ENCODE measurements at places on chromosomes 3 and 15.

GRCh38 chr3:123075359-123075758 lies 8.5 kb downstream of the PDIA5 start:
- DNase-seq = no peak

DNA sequence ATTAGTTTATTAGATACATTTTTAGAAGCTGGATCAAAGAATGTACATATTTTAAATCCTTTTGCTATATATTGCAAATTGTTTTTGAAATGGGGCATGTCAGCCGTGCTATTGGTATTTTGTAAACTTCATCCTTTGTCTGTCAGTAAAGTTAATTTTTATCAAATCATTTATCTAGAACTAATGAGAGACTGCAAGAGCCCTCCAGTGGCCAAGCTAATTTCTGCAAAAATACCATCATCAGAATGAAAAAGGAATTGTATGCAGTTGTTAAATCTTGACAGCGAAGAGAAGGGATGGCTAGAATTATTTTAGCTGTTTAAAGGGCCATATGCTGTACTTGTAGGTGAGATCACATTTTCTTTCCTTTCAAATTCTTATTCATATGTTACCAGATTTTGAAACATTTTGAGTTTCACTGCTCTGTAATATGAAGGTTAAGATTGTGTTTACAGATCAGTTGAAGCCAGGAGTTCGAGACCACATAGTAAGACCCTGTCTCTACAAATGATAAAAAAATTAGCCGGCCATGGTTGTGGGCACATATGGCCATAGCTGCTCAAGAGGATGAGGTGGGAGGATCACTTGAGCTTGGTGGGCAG lies 8.1 kb upstream of the CLDN11 start:
- no peak for DNase-seq

- DNase-seq = no peak
Observed at GRCh38 chr3:193305356-193305755, 64.3 kb downstream of the PLAAT1 start.

DNA sequence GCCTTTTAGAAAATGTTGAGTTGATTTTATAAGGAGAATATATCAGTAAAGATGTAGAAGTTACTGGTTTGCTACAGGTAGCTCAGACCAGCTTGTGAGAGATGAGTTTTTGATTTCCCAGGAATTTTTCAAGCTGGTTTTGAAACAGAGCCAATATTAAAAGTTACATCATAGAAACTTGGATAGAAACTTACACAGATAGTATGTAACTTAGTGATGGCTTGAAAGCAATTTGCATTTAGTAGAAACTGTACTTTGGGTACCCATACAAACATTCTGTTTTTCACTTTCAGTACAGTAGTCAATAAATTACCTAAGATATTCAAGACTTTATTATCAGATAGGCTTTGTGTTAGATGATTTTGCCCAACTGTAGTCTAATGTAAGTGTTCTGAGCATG lies 93.4 kb downstream of the RBMS3 start:
- no peak for DNase-seq

DNA sequence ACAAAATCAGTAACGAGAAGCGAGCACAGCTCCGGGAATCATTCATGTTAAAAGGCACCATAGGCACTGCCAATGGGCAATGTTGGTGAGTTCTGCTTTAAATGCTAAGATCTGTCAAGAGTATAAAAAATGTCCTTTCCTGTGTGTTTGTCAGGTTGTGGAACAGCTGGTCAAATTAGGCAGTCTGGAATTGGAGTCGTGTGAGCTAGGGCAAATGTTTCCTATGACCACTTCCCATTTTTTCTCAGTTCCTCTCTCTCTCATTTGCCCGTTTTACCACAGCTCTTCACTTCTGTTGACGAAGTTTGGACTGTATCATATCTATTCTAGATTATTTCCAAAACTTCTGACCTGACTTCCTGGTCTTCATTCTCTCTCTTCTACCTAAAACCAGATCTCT lies 60.8 kb upstream of the GOLIM4 start:
- DNase-seq = no peak

DNA sequence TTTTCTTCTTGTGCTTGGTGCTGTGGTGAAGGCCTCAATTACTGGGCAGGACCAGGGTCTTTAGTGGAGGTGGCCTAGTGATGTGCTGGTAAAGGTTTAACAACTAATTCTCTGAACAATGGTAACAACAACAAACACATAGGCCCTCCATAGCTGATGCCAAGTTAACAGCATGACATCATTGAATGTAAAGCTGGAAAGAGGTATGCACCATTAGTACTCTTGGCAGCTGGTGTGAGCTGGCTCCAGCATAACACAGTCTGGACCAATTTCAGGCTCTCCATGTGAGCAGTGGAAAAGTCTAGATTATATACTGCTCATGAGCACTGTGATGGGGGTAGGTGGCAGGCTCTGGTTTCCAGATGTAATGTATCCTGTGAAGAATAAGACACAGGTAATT lies 61.8 kb downstream of the SLC7A14 start:
- no peak for DNase-seq

GRCh38 chr3:123602325-123602724 lies 17.5 kb upstream of the HACD2 start:
- DNase-seq = no peak

- DNase-seq = no peak
Observed at GRCh38 chr15:55742927-55743728, at the start of gene PRTG. TSS of gene PRTG (minus strand) at chr15:55743152. CDS start at chr15:55742931, 221 bp downstream.

DNA sequence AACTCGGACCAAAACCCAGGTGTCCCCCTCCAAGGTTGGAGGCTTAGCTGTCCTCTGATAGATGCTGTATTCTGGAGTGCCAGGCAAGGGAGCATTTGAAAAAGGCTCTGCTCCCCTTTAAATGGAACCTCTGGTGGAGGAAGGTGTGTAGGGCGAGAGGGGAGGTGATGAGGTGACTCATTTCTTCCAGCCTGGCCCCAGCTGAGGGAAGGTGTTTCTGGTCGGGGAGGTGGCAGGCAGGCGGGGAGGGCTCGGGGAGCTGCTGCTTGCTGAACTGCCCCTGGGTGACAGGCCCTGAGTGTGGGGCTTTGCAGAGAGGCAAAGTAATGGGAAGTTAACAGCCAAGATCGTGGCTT lies 18.8 kb downstream of the PSTPIP1 start:
- peak; percentile 84 for DNase-seq

DNA sequence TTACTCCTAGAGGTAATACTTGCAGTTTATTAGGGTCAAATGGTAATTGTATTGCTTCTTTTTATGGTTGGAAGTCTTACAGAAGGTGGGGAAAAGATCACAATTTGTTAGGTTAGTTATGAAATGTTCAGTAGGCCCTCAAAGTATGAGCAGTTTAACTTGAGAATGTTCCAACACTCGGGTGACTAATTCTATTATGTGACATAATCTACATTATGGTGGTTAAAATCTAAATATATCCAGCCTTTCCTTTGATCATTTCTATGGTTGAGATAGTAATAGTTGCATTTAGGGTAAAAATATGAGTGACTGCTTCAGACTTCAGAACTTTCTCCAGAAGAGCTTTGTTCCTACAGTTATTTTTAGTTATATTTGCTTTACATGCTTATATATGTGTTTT lies 19.6 kb upstream of the FBXO22 start:
- no peak for DNase-seq

DNA sequence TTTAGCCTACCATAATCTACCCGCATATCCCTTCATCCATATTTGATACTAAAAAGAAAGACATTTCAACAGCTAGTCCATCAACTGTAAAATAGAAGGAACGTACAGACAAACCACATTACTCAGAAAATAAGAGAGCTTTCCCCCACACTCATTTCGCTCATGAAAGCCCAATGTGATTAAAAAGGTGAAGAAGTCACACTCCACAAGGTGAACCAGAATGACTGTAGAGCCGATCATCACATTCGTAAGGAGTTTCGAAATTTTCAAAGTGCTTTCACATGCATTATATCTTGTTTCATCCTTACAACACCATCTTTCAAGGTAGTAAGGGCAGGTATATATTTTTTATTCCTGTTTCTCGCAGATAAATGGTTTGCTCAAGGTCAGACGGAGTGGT lies 225.3 kb downstream of the FOXP1 start:
- DNase-seq = no peak

DNA sequence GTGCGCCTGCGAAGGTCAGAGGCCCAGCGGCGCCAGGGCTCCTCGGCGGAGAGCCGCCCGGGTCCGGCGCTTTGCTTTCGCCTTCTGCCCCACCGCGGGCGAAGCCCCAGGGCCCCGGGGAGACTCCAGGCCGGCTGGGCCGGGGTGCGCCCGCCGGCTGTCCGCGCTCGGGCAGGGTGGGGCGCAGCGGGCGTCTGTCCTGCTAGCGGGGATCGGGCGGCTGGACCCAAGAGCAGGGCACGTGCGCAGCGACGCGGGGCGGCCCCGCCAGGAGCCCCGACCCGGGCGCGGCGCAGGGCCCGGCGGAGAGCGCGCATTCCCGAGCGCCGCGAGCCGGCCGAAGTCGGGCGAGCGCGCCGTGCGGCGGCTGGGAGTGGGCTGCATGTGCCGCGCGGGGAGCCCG lies 569 bp upstream of the ALDH1A3 start:
- DNase-seq = no peak

- no peak for DNase-seq
Observed at GRCh38 chr3:5699313-5699712, 511.8 kb downstream of the EDEM1 start.

GRCh38 chr3:15795651-15796308 lies 2.0 kb downstream of the ANKRD28 start:
- DNase-seq = no peak

DNA sequence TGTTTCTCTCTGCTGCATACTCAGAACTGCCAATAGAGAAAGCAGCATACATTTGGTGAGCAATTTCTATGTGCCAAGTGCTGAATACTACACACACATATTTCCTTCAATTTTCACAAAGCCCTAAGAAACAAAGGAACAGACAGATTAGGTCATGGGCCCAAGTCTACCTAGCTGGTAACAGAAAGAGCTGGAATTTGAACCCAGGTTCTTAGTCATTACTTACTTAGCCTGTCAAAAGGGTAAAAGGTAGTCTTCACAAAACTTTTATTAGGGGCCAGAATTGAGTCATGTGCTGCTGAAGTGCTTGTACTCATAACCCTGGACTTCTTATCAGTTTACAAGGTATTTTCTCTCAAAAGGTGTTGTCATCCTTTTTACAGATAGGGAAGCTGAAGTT lies 10.4 kb upstream of the ABHD17C start:
- DNase-seq = no peak

- DNase-seq = no peak
Observed at GRCh38 chr3:122074621-122075265, 19.6 kb downstream of the CD86 start.

DNA sequence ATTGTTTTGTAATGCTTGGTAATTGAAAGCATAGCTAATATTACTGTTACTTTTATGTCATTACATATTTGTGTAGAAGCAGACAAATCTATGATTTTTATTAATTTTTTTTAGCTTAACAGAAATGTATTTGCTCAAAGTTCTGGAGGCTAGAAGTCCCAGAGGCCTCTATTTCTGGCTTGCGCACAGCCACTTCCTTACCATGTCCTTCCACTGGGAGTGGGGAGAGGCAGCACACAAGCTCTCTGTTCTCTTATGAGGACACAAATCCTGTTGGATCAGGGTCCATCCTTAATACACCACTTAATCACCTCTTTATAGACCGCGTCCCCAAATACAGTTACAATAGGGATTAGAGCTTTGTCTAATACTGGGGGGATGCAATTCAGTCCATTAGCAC lies 1061.4 kb downstream of the OTOL1 start:
- DNase-seq = no peak

DNA sequence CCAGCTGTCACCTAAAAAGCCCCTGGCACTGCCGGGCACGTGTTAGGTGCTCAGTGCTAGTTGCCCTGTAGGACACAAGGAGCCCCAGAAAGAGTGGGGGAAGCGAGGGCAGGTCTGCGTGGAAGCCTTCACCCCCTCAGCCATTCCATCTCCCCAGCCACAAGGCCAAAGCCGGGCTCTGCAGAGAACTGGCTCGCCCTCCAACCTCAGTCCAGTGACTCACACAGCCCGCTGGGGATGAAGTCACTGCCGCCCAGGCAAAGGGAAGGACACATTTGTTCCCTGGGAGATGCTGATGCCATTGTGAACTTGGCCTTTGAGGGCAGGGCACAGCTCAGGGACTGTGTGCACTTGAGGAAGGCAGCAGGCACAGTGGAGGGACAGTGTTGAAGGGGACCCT lies 48.1 kb downstream of the IQSEC1 start:
- DNase-seq = peak; percentile 26

GRCh38 chr3:62445275-62445674 lies 71.9 kb upstream of the FEZF2 start:
- no peak for DNase-seq

DNA sequence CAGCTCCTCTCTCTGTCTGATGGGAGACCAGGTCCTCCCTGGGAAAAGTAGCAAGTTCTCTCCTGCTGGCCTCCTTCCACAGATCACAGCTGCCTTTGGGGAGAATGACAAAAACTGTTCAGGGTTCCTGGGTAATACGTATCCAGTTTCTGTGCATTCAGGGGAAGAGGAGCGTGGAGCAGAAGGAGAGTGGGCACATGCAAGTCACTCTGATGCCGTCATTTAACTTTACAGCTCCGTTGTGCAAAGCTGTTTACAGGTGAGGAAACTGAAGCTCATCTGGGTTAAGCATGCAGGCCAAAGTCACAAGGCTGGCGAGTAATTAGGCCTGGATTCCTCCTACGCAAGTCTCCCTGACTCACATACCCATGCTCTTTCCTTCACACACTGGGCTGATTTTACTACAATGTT lies 7.5 kb upstream of the TM4SF1 start:
- DNase-seq = no peak

GRCh38 chr15:48307586-48307985 lies 23.6 kb upstream of the DUT start:
- no peak for DNase-seq

DNA sequence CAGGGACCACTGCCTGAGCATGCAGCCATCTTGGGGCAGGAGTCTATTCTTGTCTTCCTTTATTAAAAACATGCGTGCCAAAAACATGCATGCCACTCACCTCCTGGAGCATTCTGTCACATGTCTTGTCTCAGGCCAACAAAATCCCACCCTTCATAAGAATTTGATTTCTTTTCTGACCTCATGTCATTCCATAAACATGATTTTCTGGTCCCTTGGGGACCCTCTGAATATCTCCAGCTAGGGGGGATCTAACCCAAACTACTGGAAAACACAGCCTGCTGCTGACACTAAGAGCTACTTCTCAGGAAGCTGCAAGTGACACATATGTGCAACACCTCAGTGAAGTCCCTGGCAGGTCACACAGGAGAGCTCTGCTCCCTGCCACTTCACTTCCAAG lies 26.8 kb upstream of the NOX5 start:
- no peak for DNase-seq
